ENCODE measurements at places on chromosomes 1 and 21.

GRCh38 chr1:115609021-115609420 lies 32.7 kb upstream of the VANGL1 start:
- DNase-seq = no peak

- peak; percentile 8 for DNase-seq
Observed at GRCh38 chr1:46747683-46748288, 28.9 kb upstream of the EFCAB14 start.

GRCh38 chr1:1299686-1300351 lies 7.9 kb downstream of the ACAP3 start:
- no peak for DNase-seq

DNA sequence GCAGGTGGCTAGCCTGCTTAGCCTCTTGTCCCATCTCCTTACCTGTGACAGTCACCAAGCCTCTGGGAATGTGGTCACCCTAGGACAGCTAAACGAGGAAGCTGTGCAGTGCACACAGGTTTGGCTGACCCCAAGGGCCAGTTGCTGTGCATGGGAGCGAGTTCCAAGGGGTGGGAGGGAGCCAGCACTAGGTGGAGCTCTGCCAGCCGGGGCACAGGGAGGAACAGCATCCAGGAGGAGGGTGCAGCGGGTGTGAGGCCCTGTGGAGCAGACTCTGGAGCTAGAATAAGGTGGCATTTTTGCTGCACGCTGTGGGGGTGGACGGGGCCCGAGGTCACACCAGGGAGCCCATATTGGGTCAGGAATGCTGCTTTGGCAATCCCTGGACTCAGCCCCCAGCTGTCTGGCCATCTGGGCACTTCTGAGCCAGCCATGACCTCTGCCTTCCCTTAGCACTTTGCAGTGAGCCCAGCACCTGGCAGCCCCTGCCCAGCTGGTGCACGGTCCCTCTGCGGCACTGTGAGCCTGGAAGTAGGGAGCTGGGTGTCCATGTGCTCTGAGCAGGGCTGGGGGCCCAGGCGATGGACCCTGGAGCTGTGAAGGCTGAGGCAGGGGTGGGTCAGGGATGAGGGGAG lies 8.7 kb downstream of the PDXK start:
- DNase-seq = no peak

DNA sequence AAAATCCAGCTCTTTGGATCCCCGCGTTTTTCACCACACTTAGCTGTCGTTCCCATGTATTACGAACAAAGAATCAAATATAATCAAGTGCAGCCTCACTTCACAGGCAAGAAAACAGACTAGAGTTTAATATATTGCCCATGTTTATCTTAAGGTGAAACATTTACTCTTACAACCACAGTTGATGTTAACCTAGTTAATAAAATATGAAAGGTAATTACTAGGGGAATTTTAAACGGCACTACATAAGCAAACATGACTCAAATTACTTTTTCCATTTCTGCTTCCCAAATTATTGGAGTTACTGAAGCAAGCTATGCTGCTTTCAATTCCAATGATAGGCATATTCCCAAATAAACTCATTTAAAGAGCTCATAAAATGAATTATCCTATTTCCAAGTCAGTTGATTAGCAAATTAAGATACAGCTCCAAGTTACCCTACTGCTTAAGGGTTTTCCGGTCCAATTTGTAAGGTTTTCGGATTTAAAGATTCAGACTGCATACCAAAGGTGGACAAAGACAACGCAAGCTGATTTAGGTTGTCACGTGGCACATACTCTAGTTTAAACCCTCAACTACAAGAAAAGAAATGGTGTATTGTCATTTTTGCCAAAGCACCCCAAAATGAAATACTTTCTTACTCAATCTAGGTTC lies 5.9 kb downstream of the COX20 start:
- DNase-seq = no peak

DNA sequence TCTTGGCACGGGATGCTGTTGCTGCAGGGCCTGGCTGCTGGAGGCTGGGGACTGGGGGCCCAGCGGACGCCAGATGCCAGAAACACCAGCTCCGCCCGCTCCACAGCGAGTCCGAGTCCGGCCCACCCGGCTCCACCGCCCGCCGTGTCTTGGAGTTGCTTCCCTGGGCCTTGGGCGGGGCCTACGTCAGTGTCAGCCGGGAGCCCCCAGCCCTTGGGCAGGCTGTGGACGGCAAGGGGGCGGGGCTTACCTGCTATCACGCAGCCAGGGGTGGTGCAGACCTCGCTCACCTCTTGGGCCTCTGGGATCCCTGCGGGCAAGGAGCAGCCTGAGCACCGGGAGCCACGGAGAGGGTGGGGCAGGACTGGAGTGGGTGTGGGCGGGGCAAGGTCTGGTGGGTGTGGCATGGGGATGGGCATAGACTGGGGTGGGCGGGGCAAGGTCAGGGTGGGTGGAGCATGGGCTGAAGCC lies 21.8 kb downstream of the MMEL1 start:
- no peak for DNase-seq

DNA sequence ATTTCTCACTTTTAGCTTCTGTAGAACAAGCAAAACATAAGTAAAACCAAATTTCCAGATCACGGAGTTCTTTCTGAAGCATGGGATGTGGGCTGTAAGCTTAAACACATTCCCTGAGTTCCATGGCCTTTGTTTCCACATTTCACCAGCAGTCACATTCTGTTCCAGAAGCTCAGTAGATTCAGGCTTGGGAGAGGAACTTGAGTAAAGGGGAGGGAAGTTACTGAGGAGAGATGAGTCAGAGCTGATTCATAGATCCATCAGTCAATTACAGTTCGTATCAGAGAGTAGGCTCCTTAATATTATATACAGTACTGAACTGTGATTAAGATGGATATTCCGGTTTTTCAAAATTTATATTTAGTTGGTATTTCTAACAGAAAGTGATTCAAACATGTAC lies 614.3 kb downstream of the NCAM2 start:
- DNase-seq = peak; percentile 67

GRCh38 chr1:44591381-44591780 lies 82.9 kb downstream of the TMEM53 start:
- no peak for DNase-seq

GRCh38 chr1:245566952-245567351 lies 412.2 kb downstream of the KIF26B start:
- no peak for DNase-seq

DNA sequence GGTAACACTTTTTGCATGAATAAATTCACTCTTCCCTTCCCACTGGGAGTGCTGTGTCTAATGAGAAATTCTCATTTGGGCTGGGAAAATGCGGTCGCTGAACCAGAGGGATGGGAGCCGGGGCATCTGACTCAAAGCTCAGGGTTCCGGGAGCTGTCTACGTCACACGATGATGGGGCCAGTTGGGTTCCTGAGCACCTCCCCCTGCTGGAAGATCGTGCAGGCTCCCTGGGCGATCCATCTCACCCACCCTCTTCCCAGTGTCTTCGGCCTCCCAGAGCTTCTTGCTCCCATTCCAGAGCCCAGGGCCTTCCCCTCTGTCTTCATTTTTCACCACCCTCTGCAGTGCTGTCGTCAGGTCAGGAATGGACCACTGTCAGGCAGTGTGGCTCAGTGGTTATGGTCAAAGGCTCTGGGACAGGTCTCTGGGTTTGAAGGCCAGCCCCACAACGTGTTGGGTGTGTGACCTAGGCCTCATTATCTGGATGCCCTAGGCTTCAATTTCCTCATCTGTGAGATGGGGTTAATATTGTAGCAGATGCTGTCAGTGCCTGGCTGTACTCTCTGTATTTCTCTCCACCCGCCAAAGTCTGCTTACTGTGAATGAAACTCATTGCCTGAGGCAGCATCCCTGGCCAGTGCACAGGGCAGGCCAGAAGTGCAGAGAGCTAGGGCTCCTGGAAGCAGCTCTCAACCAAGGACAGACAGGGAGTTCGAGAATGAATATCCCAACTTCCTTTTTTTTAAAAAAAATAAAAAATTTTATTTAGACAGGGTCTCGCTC lies 31.8 kb downstream of the IGSF21 start:
- no peak for DNase-seq

- DNase-seq = peak; percentile 45
Observed at GRCh38 chr1:147225193-147225730, at the start of gene FMO5. Gene FMO5 (minus strand): TSS chr1:147225339. CDS start chr1:147225029, 310 bp downstream.

DNA sequence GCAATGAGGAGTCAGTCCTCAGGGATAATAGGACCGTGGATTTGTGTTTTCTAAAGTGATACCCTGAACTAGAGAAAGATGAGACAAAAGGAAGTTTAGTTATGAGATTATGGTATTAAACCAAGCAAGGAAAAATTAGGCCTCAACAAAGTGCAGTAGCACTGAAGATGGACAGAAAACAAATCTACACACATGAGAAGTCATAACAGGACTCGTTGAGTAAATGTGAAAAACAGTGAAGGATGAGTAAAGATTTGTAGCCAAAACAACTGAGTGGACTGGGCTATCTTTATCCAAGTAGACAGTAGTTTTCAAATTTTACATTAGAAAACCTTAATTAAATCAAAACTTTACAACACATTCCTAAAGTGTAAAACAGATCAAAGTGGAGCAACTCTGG lies 15.0 kb downstream of the EPRS1 start:
- no peak for DNase-seq

GRCh38 chr1:159916242-159917051 lies 8.9 kb downstream of the TAGLN2 start:
- DNase-seq = no peak

GRCh38 chr1:240134596-240134995 lies 42.9 kb downstream of the FMN2 start:
- DNase-seq = no peak

GRCh38 chr21:32712043-32712442 lies 15.8 kb downstream of the SYNJ1 start:
- DNase-seq = no peak

DNA sequence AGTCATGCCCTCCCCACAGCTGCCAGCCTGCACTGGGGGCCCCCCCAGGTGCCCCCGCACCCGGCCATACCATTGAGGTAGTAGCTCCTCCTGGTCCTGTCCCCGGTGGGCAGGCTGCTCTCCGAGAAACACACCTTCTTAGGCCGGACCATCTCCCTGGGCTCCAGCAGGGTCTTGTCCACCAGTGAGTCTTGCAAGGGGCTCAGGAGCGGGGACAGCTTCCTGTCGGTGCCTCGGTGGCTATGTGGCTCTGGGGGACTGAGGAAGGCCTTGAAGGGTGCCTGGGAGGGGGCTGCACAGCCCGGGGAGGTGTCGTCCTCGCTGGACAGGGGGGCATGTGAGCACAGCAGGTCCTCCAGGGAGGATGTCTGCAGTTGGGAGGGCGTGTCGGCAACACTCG lies 12.9 kb upstream of the FTCD start:
- no peak for DNase-seq

- DNase-seq = no peak
Observed at GRCh38 chr1:177770096-177770495, 199.8 kb downstream of the SEC16B start.

GRCh38 chr1:236773919-236774318 lies 21.2 kb upstream of the MTR start:
- no peak for DNase-seq

GRCh38 chr21:30600787-30601186 lies at the start of gene KRTAP22-1:
Gene KRTAP22-1 (plus strand): TSS chr21:30601087.
- DNase-seq = no peak

GRCh38 chr1:168719306-168720111 lies 9.5 kb downstream of the DPT start:
- DNase-seq = no peak

- DNase-seq = peak; percentile 88
Observed at GRCh38 chr21:15706696-15707095, 23.1 kb upstream of the USP25 start.

DNA sequence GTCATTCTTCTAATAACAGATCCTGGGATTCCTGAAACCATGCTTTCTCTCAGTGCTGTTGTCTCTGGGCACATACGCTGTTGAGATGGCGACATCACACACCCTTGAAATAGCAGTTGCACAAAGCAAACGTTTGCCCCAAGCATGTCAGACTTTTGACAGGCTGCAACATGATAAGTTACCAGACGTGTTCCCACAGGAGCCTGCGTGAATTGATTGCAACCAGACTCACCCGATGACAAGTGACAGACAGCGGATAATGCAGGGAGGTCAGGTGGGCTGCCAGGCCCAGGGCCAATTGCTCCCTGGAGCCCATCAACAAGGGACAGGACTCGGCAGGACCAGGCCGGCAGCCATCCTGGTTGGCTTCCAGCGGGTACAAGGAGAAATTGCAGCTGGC lies 310.9 kb downstream of the SIPA1L2 start:
- no peak for DNase-seq

GRCh38 chr21:39385299-39386145 lies 36.6 kb upstream of the HMGN1 start:
- DNase-seq = peak; percentile 60

DNA sequence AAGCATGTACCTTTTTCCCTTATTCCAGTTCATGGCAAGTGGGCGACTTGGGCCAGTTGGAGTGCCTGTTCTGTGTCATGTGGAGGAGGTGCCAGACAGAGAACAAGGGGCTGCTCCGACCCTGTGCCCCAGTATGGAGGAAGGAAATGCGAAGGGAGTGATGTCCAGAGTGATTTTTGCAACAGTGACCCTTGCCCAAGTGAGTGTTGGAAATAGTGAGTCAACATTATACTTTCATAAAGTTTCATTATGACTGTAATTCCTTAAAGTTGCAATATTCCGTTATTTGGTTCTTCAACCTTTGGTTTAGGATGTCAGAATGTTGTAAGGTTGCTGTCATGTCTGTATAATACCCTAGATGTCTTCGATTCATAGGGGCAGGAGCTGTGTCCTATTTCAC lies 230.5 kb downstream of the TPR start:
- no peak for DNase-seq

Measured in AG04450 (cell line).